Activated naive CD4-positive, alpha-beta T cell treated with Interleukin-2 at 50 U/mL for 16 hours (primary cell): ENCODE measurements at places on chromosomes 1 and 21.

DNA sequence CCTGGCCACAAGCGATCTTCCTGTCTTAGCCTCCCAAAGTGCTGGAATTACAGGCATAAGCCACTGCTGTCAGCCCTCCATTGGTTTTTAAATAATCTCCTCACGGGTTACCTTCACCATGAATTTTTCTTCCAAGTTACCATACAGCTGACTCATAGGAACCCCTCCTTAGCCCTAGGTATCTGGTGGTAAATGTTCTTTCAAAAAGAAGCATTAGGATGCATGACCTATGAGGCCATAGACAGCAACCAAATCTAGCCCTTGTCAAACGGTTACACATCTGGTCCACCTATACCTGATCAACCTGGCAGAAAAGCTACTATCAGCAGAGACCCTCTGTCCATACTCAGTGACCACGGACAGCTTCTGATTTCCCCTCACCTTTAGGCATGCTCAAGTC, 12.7 kb upstream of the DEGS1 start:
- DNase-seq = no peak

DNA sequence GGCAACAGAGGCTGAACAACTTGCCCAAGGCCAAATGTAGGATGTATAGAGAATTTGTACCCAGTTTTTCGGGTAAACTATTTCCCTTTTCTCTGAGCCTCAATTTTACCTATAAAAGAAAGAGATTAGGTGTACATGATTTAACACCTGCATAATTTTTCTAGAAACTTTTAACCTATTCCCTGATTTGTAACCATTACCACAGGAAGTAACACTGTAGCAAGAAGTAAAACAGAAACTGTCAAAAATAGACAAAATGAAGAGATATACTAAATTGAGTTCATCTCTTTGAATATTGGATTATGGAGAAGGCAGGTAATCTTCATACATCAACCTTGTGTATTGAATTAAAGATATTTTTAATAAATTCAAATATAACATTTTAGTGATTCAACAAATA, 136.2 kb downstream of the ZC3H11B start:
- no peak for DNase-seq

DNA sequence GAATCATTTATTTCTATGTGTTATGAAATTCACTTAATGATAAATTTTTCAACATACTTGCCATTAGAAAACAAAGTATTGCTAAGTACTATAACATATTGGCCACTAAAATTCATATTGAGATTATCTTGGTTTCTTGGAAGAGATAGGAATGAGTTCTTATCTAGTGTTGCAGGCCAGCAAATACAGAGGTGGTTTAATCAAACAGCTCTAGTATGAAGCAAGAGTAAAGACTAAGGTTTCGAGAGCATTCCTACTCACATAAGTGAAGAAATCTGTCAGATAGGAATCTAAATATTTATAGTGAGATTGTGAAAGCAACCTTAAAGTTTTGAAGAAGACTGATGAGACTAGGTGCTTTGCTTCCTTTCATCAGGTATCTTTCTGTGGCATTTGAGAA, 37.9 kb upstream of the FOXE3 start:
- DNase-seq = no peak

- no peak for DNase-seq
Measured at GRCh38 chr1:9735800-9736199, 84.3 kb downstream of the PIK3CD start.

GRCh38 chr1:58000116-58000515, 546.4 kb downstream of the OMA1 start:
- DNase-seq = no peak

DNA sequence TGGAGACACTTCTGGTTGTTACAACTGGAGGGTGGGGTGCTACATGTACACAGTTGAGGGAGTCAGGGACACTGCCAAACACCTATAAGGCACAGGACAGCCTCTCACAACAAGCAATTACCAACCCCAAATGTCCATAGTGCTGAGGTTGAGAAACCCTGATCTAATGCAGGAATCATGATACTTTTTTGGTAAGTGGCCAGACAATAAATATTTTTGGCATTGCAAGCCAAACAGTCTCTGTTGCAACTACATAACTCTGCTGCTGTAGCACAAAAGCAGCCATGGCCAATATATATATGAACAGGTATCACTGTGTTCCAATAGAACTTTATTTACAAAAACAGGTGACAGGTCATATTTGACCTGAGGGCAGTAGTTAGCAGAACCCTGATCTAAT, 177.5 kb downstream of the ASTN1 start:
- no peak for DNase-seq

DNA sequence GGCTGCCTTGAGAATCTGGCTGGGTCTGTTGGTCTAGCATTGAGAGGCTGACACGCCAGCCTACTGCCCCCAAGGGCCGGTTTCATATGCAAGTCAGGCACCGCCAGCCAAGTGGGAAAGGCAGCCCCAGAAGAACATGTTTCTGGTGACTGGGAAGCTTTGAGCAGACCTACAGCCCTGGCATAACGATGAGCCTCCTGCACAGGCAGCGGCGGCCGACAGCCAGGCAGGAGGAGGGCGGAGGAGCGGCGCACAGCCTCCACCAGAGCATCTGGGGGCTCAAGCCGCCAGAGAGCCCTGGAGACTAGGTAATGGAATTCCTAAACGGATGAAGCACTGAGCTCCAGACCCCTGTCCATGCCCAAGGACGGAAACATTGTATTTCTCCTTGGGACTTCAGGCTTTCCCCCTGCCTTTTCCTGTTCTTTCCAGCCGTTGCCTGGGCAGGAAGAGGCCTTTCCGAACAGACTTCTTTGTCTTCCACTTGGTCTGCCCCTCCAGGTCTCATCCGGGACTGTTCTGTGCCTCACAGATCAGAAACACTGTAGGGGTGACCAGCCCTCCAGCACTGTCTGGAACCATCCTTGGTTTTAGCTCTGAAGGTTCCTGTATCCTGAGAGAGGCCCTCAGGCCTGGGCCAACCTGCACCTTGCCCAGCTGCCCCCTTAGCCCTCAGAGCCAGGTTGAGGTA, 59.5 kb downstream of the IRF2BP2 start:
- DNase-seq = no peak

DNA sequence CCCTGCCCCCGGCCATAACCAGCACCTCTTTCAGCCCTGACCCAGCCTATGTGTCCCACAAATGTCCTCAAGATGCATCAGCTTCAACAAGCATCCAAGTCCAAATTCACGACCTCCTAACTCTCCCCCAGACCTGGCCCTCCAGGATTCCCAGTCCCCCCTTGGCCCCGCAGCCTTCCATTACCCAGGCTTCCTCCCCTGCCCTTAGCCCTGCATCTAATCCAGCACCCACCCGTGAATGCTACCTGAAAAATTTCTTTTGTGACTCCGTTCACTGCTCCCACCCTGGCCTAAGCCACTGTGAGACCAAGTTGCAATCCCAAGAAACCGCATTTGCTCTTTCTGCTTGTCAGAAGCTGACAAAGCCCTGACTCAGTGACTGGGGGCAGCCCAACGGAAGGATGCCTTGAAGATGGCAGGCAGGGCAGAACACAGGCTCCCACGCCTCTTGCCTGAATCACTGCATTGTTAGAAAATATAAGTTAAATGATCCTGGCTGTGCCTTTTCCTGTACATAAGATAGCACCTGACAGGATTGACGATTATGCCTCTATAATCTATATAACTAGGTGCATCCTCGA, 939 bp upstream of the MFAP2 start:
- no peak for DNase-seq

- peak; percentile 53 for DNase-seq
Measured at GRCh38 chr1:224644553-224645154, 28.5 kb downstream of the CNIH3 start.

DNA sequence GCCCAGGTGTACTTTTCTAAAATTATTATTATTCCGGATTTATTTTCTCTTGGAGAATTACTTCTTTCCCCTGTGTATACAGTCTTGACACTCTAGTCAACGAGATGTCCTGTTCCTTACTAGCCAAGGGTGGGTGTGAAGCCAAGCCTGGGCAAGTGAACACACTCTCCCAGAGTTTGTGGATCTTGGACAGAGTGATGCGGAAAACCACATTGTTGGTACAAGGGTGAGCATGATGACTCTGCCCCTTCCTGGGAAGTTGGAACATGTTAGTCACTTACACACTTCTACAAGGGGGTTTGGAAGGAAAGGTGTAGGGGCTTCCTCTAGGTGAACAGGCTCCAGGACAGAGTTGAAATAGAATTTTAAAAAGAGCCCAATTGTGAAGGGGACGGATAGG, 20.0 kb upstream of the RD3 start:
- DNase-seq = no peak

GRCh38 chr21:43307677-43308070, 119.3 kb downstream of the SIK1 start:
- no peak for DNase-seq

GRCh38 chr1:4975856-4976255, 321.4 kb downstream of the AJAP1 start:
- DNase-seq = no peak

- no peak for DNase-seq
Measured at GRCh38 chr1:233356705-233356987, 29.1 kb downstream of the MAP3K21 start.

GRCh38 chr1:7228252-7228961, 443.2 kb downstream of the CAMTA1 start:
- DNase-seq = no peak

DNA sequence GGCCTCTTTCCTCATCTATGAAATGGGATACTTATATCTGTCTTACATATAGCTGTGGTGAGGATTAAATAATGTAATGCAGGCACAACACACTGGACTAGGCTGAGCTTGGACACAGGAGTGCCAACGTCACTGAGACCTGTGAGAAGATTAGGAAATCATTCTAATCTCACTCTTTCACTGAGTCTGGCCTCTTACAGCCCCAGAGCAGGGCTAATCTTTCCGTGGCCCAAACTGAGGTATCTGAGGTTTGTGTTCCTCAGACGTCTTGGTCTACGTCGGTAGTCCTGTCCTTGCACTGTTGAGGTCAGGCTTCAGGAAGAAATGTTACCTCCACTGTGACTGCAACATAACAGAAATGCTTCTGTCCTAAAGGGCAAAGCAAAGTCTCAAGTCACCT, 22.6 kb upstream of the A3GALT2 start:
- DNase-seq = no peak

DNA sequence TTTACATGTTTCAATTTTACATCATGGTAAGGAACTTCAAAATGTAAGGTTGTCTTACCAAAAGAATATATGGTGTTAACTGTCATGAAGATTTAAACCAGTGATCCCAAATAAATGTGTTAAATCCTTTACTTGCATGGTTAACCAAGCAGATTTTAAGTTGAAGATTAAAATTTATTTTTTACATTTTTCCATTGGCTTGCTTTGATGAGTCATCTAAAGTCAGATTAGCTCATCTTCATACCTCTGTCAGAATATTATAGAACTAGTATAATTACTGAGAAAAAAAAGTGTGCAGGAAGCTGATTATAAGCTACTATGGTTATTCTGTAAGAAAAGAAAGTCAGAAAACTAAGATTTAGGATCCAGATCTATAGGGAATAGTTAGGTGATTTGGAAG, 95.3 kb upstream of the DPH5 start:
- no peak for DNase-seq

DNA sequence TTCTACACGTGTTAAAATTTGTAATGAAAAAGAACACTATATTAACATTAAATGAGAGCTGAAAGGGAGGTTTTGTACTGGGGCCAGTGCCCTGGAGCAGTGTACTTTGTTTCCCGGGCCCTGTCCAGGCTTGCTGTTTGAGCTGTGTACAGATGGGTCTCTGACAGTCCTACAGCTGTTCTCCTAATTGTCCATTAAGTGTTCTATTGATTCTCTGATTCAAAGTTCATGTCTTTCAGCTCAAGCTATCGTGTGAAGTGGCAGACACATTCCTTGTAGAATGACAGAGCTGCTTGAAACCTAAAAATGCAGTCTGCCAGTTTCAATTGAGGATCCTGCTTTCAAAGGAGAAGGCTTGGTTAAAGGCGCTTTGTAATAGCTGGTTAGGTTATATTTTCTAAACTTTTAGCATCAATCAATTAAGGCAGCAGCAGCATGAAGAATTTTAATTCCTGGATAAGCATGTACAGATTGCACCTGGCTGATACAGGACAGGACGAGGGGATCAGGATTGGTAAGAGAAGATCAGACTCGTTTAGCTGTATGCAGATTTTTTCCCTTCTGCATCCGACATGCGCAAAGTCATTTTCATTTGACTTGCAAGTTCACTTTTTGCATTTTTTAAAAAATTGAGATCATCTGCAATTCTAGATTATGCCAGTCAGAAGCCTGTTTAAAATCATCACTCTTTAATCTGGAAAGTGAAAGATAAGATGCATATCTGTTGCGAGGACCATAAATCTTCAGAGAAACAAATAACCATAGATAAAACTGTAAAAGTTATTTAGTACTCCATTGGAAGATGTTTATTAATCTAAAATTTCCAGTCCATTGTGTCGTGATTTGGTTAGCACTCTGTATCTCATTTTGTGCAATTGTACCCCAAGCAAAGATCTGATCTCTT, 98.5 kb downstream of the ATG4C start:
- no peak for DNase-seq

DNA sequence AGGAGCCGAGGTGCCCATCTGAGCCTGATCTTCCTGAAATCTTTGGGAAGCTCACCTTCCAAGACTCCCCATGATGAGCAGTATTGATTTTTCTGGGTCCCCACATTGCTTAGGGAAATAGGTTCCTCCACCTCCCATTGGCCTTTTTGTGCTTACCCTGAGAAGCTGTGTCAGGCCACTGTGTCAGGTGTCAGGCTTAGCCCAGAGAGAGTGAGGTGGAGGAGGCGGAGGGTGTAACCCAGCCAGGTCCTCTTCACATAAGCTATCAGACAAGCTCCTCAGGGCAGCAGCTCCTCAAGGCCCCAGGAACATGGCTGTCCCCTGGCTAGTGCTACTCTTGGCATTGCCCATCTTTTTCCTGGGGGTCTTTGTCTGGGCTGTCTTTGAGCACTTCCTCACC, 352 bp downstream of the AADACL4 start:
- no peak for DNase-seq

- DNase-seq = no peak
Measured at GRCh38 chr1:40384413-40384762, 10.9 kb downstream of the SMAP2 start.

DNA sequence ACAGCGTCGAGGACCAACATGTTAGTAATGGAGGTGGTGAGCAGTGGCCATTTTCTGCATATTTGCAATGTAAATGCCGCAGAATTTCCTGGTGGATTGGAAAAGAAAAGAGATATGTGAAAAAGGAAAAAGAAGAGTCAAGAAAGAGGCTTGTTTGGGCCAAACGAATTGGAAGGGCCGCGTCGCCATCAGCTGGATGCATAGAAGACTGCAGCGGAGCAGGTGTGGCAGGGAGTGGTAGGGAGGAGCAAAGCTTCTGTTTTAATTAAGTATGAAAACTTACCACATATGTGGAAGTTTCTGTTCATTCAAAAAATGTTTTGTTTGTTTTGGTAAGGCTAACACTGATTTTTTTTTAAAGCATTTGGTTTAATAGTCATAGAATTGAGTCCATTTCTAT, 690.7 kb downstream of the NCAM2 start:
- no peak for DNase-seq
